ENCODE measurements at places on chromosomes 16 and 17.

DNA sequence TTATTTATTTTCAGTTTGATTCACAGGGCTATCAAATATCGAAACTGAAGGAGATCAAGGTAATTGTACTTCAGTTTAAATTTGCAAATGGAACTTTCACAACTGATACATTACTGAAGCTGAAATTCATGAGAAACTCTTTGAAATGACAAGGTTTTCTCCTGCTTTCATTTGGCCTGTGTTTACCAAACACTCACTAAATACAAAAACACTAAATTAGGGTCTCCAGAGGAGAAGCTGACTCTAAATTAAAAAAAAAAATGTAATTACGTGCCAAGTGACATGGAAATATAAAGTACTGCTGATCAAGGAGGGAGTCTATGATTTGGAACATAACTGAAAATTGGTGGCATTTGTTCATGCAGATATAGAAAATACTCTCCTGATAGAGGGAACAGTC is 205.8 kb downstream of the CDH11 start:
- no peak for DNase-seq

- no peak for DNase-seq
These were observed 274.0 kb downstream of the PARN start for GRCh38 chr16:14356064-14356463.

- peak; percentile 81 for DNase-seq
These were observed 16.9 kb upstream of the GLIS2 start for GRCh38 chr16:4298761-4299522.

GRCh38 chr17:35666967-35667532 is 64.4 kb upstream of the RASL10B start:
- DNase-seq, result no peak

GRCh38 chr16:48393485-48394354 is 8.5 kb upstream of the SIAH1 start:
- DNase-seq, result no peak

DNA sequence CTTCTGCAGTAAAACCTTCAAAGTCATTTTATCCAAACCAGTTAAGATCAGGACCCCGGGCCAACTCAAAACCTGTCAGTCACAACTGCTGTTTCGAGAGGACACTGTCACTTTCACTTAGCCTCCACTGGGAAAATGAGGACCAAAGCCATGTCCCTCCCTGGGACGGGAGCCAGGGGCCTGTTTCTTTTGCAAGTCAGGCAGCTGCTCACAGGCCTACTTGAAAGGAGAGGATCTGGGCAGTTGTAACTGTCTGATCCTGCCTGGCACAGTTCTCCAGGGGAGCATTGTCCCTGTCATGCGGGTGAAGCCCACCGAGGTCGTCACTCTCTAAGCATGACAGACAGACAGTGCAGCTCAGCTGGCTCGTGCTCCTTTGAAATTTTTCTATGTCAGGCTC is 276.2 kb downstream of the NPIPA8 start:
- no peak for DNase-seq

GRCh38 chr16:24822974-24823373 is 22.8 kb upstream of the SLC5A11 start:
- no peak for DNase-seq

DNA sequence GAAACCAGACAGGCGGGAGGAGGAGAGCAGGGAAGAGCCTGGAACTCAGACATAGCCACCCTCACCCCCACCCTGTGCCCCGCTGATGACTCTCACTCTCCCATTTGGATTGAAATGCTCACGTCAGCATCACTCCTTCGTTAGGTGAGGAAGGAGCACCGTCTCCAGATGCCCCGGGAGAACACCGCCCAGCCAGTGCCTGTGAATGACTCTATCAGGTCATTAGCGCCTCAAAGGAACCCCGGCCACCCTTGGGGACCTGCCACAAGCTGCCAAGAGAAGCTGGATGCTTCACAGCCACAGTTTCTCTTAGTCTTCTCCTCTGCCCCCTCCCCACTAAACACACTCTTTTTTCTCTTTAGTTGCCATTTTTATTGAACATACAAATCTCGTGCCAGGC is 66.0 kb downstream of the CACNG3 start:
- no peak for DNase-seq

GRCh38 chr16:74020095-74020670 is 276.4 kb upstream of the PSMD7 start:
- DNase-seq, result no peak

DNA sequence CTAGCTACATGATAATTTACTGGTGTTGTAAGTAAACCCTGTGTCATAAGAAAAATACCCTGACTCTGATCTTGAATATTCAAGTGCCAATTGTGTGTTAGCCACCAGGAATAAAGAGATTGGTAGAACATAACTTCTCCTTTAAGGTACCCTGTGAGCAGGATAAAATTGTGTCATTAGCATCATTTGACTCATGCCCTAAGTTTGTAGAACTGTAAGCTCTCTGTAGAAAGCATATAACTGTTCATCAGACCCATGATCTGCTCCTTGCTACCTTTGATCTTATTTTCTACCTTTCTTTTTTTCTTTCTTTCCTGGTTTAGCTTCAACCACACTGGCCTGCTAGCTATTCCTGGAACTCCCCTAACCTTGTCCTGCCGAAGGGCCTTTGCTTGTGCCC is 35.8 kb downstream of the PTRH2 start:
- no peak for DNase-seq

DNA sequence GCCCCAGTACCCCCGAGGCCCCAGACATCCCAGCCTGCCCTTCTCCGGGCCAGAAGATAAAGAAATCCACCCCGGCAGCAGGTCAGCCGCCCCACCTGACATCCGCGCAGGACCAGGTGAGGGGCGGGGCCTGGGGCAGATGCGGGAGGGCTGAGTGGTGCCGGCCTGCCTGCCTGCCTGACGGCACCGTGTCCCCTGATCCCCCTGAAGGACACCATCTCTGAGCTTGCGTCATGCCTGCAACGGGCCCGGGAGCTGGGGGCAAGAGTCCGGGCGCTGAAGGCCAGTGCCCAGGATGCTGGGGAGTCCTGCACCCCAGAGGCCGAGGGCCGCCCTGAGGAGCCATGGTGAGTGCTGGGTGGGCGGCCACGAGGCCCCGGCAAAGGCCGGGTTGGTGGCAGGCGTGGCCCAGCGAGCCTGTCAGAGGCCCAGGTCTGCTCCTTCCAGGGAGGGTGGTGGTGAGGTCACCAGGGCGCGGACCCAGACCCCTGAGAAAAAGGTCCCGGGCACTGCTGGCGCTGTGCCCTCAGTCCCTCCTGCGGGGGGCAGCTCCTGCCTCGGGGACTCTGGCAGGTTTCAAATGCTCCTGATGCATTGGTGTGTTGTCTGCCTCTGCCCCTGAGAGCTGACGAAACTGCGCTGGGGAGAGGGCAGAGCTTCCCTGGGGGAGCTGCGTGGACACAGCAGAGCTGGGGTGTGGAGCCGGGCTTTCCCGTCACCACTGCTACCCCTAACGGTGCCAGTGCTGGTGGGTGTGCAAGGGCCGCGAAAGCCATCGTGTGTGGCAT is 1.2 kb downstream of the CDT1 start:
- DNase-seq, result no peak

DNA sequence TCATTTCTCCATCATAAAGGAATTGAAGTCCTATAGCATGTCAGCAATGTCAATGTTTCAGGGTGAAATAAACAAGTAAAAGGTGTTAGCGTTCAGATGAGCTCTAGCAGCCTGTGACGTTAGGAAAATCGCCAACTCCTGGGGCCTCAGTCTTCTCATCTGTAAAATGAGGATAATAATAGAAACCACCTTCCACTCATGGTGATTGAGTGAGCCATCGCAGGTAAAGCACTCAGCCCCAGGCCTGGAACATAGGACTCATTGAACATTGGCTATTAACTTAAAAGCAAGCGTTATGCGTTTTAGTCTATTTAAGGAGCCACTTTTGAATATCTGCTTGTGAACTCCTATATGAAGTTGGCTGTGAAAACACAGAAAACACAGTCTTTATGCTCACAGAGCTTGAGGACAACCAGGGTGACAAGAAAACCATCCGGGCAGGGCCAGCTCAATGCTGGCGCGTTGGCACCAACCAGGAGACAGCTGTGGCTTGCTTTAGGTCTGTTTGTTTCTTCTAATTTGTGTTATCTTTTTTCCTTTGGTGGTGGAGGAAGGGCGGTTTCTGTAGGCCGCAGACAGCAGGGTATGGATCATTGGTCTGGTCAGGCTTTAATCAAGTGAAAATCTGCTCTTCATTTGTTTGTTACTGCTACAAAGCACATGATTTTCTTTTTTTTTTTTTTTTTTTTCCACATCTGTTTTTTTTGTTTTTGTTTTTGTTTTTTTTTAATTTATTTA is 35.7 kb upstream of the MED9 start:
- DNase-seq, result no peak

GRCh38 chr17:80424261-80424660 is 9.3 kb downstream of the ENDOV start:
- no peak for DNase-seq

DNA sequence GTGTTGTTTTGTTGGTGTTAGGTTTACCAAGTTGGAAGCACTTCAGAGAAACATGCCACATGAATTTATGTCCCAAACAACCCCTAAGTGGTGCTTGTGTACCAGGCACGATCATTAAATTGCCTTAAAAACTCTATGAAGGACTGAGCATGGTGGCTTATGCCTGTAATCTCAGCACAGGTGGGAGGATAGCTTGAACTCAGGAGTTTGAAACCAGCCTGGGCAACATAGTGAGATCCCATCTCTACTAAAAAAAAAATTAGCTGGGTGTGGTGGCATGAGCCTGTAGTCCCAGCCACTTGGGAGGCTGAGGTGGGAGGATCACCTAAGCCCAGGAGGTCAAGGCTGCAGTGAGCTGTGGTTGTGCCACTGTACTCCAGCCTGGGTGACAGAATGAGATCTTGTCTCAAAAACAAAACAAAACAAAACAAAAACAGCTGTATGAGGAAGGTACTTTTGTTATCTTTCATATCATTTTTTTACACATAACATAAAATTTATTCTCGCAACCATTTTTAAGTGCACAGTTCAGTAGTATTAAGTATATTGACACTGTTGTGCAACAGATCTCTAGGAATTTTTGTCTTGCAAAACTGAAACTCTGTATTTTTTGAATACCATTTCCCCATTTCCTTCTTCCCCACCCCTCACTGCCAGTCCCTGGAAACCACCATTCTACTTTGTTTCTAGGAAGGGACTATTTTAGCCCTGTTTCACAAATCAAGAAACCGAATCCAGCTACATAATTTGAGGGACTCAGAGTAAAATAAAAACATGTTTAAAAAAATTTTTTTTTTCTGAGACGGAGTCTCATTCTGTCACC is 14.3 kb upstream of the RBBP6 start:
- DNase-seq, result no peak

DNA sequence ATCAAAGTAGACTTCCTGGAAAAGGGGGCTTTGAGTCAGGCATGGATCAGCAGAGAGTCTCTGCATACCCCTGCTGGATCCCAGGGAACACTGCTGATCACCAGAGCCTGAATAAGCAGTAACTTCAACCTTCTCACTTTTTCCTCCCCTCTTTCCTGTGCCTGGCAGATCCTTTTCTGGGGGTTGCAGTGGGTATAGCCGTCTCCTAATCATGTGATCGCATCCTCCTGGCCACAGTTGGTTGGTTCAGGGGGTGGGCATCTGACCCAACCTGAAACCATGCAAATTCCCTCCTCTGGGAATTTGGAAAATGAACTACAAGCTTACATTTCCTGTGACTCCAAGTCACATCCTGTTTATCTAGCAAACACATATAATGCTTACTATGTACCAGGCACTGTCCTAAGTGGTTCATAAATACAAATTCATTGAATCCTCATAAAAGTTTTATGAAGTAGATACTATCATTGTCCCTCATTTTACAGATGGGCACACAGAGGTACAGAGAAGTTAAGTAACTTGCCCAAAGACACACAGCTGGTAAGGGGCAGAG is 120.3 kb downstream of the AXIN2 start:
- DNase-seq, result no peak

DNA sequence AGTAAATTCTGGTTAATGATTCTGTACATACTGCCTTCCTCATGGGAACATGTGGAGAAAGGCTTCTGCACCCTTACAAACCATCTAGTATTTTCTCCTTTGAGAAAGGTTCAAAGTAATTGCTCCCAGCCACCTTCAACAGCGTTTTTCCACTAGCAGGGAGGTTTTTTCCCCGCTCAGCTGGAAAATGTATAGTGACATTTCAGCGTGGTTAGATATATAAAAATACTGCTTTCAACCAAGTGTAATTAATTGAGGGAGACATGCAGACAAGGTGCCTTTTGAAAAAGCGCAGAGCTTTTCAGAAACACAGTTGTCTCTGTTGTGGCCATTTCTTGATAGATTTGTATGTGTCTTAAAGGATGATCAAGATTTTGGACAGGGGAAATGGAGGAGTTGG is 5.1 kb downstream of the BMERB1 start:
- DNase-seq, result no peak

DNA sequence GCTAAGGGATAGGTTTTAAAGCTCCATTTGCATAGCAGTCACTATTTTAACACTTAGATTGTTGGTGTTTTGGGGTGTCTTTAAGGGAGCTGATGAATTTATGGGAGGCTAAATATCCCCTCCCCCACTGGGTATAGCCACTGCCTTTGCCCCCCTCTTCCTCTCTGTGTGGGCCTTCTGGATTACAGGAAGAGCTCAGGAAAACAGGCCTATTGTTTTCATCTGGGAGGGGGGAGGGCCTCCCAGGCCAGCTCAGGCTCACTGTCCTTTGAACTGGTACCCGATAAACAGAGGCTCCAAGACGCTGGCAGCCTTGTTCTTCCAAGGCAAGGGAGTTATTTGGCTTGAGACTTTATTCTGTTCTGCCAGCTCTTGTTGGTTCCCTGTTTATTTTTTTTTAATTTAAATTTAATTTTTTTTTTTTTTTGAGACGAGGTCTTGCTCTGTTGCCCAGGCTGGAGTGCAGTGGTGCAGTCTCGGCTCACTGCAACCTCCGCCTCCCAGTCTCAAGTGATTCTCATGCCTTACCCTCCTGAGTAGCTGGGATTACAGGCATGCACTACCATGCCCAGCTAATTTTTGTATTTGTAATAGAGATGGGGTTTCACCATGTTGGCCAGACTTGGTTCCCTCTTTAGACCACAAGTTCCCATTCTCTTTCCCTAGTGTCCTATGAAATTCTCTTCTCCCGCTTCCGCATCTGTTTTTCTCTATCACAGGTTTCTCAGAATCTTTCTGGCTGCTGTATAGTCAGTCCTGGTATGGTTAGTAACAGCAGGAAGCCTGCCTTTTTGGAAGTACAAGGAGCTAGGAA is 25.1 kb downstream of the MINK1 start:
- no peak for DNase-seq

DNA sequence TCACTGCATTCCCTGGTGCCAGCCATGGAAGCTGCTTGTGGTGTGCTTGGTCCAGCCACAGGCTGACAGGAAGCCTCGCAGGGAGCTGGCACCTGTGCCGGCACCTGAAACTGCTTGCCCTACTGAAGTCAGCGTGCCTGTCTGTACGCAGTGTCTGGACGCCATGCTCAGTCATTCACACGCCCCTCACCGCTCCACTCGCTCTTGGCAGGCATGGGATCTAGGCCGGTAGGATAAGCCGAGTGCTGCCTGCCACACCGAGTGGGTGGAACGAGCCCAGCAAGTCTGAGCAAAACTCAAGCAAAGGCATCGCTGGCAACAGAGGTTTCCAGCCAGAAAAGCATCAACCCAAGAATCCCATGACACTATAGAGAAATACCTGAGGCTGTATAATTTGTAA is 350.6 kb downstream of the CDH11 start:
- peak; percentile 57 for DNase-seq
